Adipocyte (in vitro differentiated cells): ENCODE measurements at places on chromosomes 6 and 20.

GRCh38 chr6:138724015-138724414 is 49.6 kb upstream of the CCDC28A start:
- DNase-seq: no peak

DNA sequence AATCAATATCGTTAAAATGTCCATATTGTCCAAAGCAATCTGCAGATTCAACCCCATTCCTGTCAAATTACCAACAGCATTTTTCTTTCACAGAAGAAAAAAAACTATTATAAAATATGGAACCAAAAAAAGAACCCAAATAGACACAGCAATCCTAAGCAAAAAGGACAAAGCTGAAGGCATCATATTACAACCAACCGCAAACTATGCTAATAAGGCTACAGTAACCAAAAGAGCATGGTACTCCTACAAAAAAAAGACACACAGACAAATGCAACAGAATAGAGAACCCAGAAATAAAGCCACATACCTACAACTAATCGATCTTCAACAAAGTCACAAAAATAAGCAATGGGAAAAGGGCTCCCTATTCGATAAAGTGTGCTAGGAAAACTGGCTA is 49.2 kb downstream of the RNGTT start:
- peak; percentile 54 for DNase-seq

GRCh38 chr6:156658966-156659821 is 118.0 kb upstream of the ARID1B start:
- no peak for DNase-seq

- no peak for DNase-seq
These were observed 155.5 kb downstream of the CDH4 start for GRCh38 chr20:61407561-61407960.

DNA sequence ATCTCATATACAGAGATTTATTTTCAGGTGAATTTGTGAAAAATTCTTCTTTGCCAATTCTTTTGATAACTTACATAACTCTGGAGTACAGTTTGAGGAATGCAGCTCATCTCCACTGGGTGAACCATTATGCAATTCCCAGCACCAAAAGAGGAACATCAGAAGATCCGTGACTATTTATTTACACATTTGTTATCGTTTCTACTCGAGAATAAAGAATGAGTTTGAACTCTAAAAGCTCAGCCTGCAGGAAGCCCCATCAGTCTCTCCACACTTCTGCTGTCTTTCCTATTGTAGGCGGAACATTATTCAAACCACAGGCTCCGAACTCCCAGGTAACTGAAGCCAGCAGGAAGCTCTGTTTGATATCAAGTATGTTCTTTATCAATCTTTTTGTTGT is 95.9 kb upstream of the IFNGR1 start:
- no peak for DNase-seq

DNA sequence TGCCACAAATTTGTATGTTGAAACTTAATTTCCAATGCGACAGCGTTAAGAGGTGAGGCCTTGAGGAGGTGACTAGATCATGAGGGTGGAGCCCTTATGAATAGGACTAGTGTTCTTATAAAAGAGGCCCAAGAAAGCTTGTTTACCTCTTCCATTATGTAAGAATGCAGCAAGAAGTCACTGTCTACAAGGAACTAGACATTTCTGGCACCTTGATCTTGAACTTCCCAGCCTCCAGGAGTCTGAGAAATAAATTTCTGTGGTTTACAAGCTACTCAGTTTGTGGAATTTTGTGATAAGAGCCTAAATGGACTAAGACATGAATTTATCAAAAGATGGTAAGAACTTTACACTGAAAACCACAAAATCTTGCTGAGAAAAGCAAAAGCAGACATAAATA is 173.6 kb upstream of the SGK1 start:
- DNase-seq: no peak

DNA sequence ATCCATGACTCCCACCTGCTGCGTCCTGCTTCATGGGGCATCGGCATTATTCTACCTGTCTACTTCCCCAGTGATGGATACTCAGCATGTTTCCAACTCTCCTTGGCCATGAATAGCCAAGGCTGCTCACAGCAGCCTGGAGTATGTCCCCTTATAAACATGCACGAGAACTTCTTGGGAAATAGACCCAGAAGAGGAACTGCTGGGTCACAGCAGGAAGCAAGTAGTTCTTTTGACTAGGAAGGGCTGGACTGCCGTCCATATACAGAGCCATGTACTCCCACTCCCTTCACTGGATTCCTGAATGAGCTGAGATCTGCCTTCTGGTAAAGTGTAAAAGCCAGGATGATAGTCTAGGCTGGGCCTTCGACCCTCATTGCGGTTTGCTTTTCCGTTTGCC is 106.3 kb upstream of the KCNK16 start:
- DNase-seq: no peak

DNA sequence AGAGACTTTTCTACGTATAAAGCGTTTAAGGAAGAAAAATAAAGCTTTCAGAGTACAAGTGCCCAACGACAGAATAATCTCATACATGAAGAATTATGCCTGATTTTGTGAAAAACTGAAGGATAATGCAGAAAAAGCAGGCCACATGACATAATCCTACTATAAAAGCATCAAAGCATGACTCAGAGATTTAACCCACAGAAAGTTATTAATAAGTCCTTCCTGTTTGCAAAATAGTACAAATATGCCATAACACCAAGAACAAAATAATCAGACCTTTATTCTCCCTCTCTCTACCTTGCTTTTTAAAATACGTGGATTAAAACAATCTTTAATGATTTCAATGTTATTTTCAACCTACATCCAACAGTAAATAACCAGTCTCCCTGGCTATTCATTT is 118.6 kb upstream of the BCLAF1 start:
- DNase-seq: peak; percentile 18

DNA sequence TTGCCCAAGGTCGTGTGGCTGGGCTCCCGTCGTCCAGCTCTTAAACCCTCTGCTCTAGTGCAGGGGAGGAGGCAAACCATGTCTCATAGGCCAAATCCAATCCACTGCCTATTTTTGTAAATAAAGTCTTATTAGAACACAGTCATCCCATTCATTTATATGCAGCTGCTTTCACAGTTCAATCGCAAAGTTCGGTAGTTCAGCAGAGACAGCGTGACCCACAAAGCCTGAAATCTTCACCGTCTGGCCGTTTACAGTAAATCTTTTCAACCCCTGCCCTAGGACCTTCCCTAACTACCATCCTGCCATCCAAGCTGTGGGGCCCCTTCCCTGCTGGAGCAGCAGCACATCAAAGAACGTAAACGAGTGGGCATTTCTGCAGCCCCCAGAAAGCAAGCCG is 65.9 kb downstream of the EYA2 start:
- DNase-seq: no peak
